Karpas-422 (cell line): ENCODE measurements at places on chromosomes 11 and 22. TPM values are rescaled to one million over a fixed set of nuclear protein-coding genes. Genes with fewer than 3 reads are reported as not detected.

GRCh38 chr22:42365942-42366695, 66.1 kb downstream of the NFAM1 start:
- DNase-seq, result no peak

DNA sequence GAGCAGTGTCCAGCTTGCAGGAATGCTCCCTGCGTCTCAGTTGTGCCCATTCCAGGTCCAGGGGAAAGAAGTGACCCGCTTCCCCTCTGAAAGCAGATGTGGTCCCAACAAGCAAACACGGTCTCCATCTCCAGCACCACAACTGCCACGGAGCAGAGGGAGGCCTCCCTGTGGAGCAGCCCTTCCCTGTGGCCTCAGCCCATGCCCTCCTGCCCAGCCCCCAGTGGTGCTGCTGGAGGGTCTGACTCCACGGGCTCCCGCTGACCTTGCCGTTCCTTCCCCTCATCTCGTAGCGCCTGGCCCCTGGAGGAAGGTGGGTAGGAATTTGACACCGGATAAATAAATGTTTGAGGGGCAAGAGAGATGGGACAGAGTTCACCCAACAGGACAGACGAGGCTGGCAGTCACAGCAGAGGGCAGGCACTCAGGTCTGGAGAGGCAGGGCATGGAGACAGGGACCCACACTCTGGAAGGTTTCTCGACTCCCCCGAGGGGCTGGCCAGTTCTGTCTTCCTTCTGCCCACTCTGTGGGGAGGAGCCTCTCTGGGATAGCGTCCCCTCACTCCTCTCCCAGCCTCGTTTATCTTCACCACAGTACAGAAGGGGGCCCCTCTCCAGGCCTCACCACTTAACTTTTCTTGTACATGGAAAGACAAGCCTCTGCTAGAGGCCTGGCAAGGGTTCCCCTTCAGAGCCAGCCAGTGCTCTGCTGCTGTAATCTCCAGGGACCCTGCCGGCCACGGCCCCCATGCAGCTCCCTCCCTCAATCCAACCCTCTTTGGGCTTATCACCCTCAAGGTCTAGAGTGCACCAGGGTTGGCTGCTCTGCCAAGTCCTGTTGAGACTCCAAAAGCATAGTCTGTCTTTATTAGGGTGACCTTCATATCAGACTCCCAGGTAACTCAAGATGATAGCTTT, 7.5 kb upstream of the ST3GAL4 start:
- no peak for DNase-seq

DNA sequence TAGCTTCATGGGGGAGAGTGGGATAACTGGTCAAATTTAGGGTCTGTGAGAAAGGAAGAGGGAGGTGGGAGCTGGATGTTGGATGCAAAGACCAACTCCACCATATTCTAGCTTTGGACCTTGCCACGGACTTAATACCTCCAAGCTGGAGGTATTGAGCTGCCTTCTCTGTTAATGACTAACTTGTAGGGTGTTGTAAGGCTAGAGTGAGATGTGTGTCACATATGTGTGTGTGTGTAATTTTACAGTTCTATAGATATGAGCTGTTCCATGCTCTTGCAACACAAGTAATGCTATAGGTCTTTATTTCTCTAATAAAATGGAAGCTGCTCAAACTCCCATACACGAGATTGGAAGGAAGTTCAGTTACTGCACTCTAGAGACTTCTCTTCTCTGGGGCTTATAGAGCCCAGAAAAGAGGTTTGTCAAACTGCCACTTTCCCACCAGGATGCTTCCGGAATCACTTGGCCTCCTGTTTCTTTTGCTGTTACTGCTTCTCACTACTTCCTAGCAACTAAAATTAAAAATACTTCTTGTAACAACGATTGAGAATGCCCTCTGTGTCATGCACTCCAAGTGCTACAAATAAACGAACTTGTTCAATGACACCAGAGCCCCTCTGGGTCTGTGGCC, 16.0 kb upstream of the FJX1 start:
- DNase-seq, result no peak

DNA sequence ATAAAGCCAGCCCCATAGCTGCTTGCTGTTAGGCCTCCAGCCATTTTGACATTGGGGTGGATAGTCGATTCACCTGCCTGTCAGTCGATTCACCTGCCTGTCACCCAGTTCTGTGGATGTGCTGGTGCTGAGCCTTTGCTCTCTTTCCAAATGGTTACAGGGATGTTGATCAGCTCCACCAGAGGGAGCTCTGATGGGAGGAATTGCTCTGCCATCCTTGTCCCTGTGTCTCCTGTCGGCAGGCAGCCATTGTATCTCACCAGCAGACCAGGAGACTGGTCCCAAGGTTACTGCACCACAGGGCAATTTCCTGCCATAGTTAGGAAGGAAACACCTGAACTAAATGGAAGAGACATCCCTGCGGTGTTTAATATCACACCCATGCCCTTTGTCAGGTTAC, 6.1 kb downstream of the MPEG1 start:
- peak; percentile 72 for DNase-seq

GRCh38 chr11:70155386-70155785, 47.7 kb upstream of the FADD start:
- no peak for DNase-seq

- no peak for DNase-seq
Measured at GRCh38 chr22:25174888-25175411, 24.7 kb upstream of the CRYBB3 start.

- DNase-seq, result peak; percentile 32
Measured at GRCh38 chr11:74905326-74905725, 43.6 kb downstream of the XRRA1 start.

- DNase-seq, result peak; percentile 76
Measured at GRCh38 chr11:48034926-48035871, 54.8 kb downstream of the PTPRJ start.

GRCh38 chr11:8013833-8014232, 26.7 kb downstream of the EIF3F start:
- DNase-seq, result no peak

DNA sequence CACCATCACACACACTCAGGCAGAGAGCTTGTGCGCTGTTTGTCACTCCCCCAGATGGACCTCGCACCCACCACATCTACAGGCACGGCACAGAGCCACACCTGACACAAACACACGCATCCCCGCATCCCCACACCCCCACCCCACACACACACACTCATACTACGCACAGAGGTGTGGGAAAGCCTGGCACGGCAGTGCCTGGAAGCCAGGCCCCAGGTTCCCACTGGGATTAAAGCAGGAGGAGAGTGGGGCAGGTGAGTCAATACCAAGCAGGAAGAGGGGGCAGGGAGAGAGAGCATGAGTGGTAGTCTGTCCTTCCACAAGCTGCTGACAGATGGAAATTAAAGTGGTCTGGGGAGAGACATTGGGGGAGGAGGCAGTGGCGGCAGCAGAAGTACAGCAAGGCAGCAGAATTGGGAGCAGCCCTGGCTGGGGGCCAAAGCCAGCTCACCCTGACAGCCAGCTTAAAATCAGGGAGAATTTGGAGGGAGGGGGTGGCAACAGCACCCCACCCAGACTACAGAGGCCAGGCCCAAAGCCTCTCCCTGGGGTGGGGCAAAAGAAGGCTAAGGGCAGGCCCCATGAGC, 20.7 kb downstream of the TNKS1BP1 start:
- no peak for DNase-seq

- DNase-seq, result no peak
Measured at GRCh38 chr11:96143041-96143521, 199.9 kb downstream of the MAML2 start.

- DNase-seq, result no peak
Measured at GRCh38 chr11:10868352-10868751, 10.5 kb upstream of the ZBED5 start.

GRCh38 chr11:2741377-2742131, 41.8 kb upstream of the KCNQ1OT1 start:
- no peak for DNase-seq

DNA sequence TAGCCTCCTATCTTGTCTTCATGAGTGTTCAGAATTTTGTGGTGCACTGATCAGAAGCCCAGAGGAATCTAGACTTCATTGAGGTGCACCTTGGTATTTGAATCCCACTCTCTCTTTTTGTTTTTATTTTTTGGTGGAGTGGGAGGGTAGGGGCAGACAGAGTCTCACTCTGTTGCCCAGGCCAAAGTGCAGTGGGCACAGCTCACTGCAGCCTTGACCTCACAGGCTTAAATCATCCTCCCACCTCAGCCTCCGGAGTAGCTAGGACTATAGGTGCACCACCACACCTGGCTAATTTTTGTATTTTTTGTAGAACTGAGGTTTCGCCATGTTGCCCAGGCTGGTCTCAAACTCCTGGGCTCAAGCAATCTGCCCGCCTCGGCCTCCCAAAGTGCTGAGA, 10.9 kb upstream of the ALG8 start:
- DNase-seq, result no peak

DNA sequence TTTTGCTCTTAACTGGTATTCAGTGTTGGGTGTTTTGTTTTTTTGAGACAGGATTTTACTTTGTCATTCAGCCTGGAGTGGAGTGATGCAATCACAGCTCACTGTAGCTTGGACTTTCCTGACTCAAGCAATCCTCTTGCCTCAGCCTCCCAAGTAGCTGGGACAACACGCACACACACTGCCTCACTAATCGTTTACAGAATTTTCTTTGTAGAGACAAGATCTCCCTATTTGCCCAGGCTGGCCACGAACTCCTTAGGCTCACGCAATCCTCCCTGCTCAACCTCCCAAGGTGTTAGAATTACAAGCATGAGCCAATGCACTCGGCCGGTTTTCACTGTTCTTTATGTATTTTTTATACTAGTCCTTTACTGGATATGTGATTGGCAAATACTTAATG, 51.0 kb upstream of the IGLL5 start:
- DNase-seq, result no peak

- DNase-seq, result no peak
Measured at GRCh38 chr11:76579056-76579751, 91.3 kb downstream of the LRRC32 start.

- no peak for DNase-seq
Measured at GRCh38 chr11:11975201-11976092, 33.0 kb downstream of the DKK3 start.

DNA sequence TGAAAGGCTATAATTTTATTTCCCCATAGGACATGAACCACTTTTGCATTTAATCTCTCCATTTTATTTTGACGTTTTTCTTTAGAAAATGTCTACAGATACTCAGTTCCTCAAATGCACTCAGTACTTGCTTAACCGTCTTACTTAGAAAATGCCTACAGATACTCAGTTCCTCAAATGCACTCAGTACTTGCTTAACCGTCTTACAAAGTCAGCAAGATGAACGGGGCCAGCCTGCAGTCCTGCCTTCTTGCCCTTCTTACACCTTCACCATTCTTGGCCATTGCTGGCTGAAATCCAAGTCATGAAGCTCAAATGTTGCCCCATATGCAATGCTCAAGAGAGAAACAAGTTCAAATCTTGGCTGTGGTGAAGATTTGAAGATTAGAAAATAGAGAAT, 34.1 kb downstream of the CSNK2A3 start:
- DNase-seq, result peak; percentile 64

DNA sequence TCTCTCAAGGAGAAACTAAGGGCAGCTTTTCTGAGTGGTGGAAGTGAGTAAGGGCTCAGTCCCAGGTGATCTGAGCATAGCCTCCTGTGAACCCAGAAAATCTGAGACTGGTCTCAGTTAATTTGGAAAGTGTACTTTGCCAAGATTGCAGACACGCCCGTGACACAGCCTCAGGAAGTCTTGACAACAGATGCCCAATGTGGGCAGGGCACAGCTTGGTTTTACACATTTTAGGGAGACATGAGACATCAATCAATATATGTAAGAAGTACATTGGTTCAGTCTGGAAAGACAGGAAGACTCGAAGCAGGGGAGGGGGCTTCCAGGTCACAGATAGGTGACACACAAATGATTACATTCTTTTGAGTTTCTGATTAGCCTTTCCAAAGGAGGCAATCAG, 13.5 kb upstream of the CRY2 start:
- DNase-seq, result no peak

- no peak for DNase-seq
Measured at GRCh38 chr11:80186692-80187091, 745.9 kb upstream of the TENM4 start.

DNA sequence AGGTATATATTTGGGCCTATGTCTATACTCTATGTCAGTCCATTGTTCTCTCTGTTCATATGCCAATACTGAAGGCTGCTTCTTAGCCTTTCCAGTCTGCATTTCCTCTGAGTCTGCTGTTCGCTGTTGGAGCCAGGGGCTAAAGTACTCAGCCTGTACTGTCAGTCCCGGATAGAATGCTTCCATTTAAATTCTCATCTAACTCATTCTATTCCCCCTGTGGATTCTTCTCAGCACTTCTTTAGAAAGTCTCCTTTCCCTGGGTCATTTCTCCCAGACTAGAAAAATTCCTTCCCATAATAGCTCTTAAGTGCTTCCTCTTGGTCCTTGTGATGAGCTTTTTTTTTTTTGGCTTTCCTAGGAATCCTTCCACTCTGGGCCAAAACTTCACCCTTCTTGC, 293.1 kb downstream of the KIRREL3 start:
- DNase-seq, result no peak

DNA sequence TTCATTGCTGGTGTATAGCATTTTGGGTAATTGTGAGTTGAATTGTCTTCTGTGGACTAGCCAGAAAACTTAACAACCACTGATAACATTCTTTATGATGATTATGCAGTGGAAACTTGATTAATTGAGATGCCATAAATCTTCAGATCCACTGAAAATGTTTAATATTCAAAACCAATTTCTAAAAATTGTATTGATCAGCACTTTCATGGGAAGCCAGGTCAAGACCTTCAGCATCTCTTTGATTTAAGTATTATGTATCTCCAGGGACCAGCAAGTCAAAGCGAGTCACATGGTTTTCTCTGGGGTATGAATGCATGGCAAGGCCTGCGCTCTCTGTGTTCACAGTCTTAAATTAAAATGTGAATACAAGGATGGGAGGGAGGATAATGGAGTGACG, 596.9 kb downstream of the OPCML start:
- no peak for DNase-seq

DNA sequence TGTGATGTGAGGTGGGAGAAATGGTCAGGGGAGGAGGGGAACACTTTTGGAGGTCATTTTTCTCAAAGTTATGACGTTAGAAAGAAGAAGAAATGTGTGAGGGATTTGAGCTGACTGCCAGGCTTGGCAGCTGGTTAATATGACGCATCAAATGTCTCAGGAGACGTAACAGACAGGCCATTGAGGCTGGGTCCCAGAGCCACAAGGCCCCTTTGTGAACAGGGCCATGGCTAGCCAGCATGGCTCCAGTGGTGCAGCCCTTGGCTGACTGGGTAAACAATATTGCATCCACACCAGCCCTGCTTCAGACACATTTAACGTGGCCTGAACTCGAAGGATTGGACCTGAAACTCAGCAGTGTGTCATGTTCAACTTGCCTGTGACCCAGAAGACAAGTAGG, 34.3 kb downstream of the AMOTL1 start:
- no peak for DNase-seq

Gene FOSL1
- not detected in 2 replicates for total RNA-seq

Gene PNPLA5
- total RNA-seq, result not detected in 2 replicates

Gene DGCR2
- total RNA-seq, result 18.6 and 31.1 TPM in 2 replicates

Gene CRYAB
- total RNA-seq, result not detected in 2 replicates

Gene C11orf97
- not detected in 2 replicates for total RNA-seq

Gene OOSP3
- total RNA-seq, result not detected in 2 replicates

Gene TRPC6
- total RNA-seq, result not detected in 2 replicates

Gene FOLH1
- total RNA-seq, result not detected in 2 replicates

Gene MPZL2
- total RNA-seq, result not detected in 2 replicates

Gene CREB3L1
- total RNA-seq, result not detected in 2 replicates
